Activated CD4-positive, alpha-beta memory T cell treated with anti-CD3 and anti-CD28 coated beads, Interleukin-2, amount 10 ng/mL, durations not matched to agents 7 days and 5 days (primary cell): ENCODE measurements at places on chromosomes 1 and 21.

DNA sequence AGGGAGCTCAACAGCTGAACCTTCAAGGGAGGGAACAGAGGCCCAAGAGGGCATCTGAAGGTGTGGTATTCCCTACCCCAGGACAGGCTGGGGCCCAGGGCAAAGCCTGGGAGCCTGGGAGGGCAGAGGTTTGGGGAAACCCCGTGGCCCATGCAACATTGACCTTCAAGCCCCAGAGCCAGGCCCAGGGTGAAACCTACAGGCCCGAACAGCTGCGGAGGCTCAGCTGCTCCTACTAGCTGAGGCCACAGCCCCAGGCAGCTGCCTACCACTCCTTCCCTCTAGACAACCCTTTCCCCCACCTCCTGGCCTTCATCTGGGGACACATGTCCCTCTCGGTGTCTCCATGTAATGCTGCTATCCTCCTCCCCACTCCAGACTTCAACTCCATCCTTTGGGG lies 3.2 kb downstream of the LAD1 start:
- no peak overlapping the region for H3K4me3 ChIP-seq
- H3K27ac ChIP-seq = no peak overlapping the region
- H3K27me3 ChIP-seq = peaks cover 41% of the 10 kb centered on the region
- no peak for DNase-seq
- no peaks in the 10 kb centered on the region for H3K4me1 ChIP-seq

DNA sequence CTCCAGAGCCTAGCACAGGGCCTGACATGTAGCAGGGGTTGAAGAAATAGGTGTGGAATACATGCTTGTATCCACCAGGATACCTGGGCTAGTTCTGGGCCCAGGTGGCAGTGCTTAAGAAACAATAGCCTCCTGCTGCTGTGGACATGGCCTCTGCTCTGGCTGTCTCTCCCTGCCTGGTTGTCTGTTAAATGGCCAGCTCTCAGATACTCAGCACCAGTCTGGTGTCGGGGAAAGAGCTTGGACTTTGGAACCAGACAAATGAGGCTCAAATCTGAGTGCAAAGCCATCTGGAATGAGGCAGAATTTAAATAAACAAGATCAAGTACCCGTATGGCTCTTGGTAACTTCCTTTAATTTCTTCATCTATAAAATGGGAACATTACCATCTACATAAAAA lies 31.5 kb downstream of the SESN2 start:
- no peaks in the 10 kb centered on the region for H3K36me3 ChIP-seq
- no peak for DNase-seq
- H3K4me3 ChIP-seq = no peak overlapping the region
- H3K27ac ChIP-seq = no peak overlapping the region
- peaks cover 5% of the 10 kb centered on the region for H3K4me1 ChIP-seq

DNA sequence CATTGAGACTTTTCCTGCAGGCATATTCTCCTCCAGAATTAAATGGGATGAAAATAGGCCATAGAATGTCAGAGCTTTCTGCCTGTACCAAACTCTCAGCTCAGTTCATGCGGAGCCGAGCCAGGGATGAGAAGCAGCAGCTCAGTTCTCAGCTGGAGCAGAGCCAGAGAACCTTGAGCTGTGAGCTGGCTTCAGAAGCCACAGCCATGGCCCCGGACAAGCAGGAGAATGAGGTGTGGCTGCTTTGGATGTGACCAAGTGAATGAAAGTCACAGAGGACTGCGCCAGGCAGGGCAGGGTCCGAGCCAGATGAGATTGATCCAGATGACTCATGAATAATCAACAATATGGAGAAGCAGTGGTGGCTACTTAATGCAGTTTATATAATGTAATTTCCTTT lies 633.8 kb downstream of the NCAM2 start:
- no peaks in the 10 kb centered on the region for H3K4me1 ChIP-seq
- no peaks in the 10 kb centered on the region for H3K27me3 ChIP-seq
- no peak overlapping the region for H3K4me3 ChIP-seq

DNA sequence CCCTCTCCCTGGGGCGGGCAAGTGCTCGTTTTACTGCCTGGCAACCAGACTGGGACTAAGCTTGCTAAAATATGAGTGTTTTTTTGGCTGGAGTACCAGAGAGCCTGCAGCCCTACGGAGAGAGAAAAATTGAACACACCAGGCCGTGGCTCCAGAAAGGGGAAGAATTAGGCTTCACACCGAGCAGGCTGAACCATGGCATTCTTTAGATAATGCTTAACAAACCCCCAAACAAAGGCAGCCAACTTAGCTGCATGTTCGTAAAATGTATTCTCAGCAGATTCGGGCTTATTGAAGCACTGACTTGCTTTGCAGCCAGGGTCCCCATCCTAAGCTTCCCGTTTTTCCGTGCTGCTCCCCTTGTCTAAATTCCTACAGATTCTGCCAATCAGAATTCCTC lies 76.6 kb downstream of the LMX1A start:
- H3K36me3 ChIP-seq = no peaks in the 10 kb centered on the region
- peaks cover 9% of the 10 kb centered on the region for H3K27me3 ChIP-seq
- H3K4me3 ChIP-seq = no peak overlapping the region
- H3K4me1 ChIP-seq = no peaks in the 10 kb centered on the region
- no peak overlapping the region for H3K27ac ChIP-seq
- DNase-seq = no peak

DNA sequence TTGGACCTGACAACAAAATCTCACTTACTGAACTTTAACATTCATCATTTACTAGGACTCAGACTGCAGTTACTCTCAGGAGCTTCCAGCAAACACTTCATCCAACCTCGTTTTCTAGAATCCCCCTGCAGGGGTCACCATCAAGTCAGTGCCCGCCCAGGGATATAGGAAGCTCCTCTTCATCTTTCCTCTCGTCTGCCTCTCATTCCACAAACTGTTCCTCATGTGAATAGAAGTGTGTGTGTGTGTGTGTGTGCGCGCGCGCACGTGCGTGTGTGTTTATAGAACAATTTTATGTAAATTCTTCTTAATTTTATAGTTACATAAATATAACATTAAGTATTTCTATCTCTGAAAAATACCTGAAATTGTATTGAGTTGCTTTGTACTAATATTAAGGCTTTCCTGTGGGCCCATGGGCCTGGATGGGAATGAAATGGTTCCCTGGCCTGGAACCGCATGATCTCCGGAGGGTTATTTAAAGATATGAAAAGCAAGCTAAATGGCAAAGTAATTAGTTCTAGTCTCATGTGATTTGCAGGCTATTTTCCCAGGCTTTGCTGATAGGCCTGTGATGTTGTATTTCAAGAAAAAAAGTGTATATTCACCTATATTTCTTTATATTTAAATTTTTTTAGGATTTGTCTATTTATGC lies 21.7 kb upstream of the ABCD3 start:
- H3K4me3 ChIP-seq = no peak overlapping the region
- peaks cover 9% of the 10 kb centered on the region for H3K27me3 ChIP-seq
- no peaks in the 10 kb centered on the region for H3K4me1 ChIP-seq

- peaks cover 10% of the 10 kb centered on the region for H3K27me3 ChIP-seq
- H3K4me3 ChIP-seq = no peak overlapping the region
- peaks cover 6% of the 10 kb centered on the region for H3K4me1 ChIP-seq
- no peaks in the 10 kb centered on the region for H3K36me3 ChIP-seq
These were observed 4.4 kb upstream of the WDR64 start for GRCh38 chr1:241647658-241648057.

GRCh38 chr1:217333939-217334338 lies 297.0 kb downstream of the GPATCH2 start:
- no peaks in the 10 kb centered on the region for H3K27me3 ChIP-seq
- H3K4me3 ChIP-seq = no peak overlapping the region
- H3K36me3 ChIP-seq = no peaks in the 10 kb centered on the region
- no peak overlapping the region for H3K27ac ChIP-seq

GRCh38 chr1:54606096-54606989 lies 17.0 kb downstream of the FAM151A start:
- no peaks in the 10 kb centered on the region for H3K27me3 ChIP-seq
- no peak overlapping the region for H3K27ac ChIP-seq
- no peak for DNase-seq
- peaks cover 13% of the 10 kb centered on the region for H3K4me1 ChIP-seq
- H3K36me3 ChIP-seq = no peaks in the 10 kb centered on the region

DNA sequence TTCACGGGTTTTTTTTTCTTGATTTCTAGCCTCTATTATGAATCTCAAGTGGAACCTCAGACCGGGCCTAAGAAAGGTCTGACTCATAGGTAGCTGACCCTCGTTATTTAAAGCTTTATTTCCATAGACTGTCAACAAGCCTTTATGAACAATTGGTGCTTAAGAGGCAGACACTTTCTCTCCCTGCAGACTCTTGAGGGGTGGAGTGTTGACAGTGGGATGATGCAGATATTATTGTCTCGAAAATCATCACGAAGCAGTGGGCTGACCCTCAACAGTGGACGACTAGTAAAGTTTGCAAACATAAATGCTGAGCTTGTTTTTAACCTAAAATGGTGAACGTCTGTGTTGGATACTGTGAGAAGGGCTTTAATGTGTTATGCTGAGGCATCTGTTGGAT lies 1.8 kb downstream of the SFT2D2 start:
- peak overlapping the region; percentile 95 for H3K4me3 ChIP-seq
- H3K27me3 ChIP-seq = peaks cover 8% of the 10 kb centered on the region
- peaks cover 53% of the 10 kb centered on the region for H3K36me3 ChIP-seq
- H3K4me1 ChIP-seq = peaks cover 62% of the 10 kb centered on the region
- peak overlapping the region; percentile 84 for H3K27ac ChIP-seq
- DNase-seq = no peak

- no peak overlapping the region for H3K4me3 ChIP-seq
- H3K27ac ChIP-seq = no peak overlapping the region
- no peaks in the 10 kb centered on the region for H3K27me3 ChIP-seq
- H3K36me3 ChIP-seq = no peaks in the 10 kb centered on the region
These were observed 974.8 kb downstream of the ADGRL2 start for GRCh38 chr1:82775406-82776000.

DNA sequence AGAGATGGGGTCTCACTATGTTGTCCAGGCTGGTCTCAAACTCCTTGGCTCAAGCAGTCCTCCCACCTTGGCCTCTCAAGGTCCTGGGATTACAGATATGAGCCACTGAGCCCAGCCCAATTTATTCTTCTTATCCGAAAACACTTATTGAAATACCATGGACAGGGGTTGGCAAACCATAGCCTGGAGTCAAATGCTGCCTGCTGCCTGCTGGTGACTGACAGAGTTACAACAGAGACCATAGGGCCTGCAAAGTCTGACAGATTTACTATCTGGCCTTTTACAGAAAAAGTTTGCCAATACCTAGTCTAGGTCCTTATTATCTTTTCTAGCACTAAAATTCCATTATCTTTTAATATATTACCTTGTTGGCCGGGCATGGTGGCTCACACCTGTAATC lies 87.1 kb upstream of the ZNF281 start:
- no peaks in the 10 kb centered on the region for H3K36me3 ChIP-seq
- no peaks in the 10 kb centered on the region for H3K4me1 ChIP-seq
- no peak overlapping the region for H3K27ac ChIP-seq
- DNase-seq = no peak
- no peak overlapping the region for H3K4me3 ChIP-seq

GRCh38 chr1:88773540-88774150 lies 89.6 kb downstream of the PKN2 start:
- DNase-seq = no peak
- H3K4me3 ChIP-seq = no peak overlapping the region
- H3K36me3 ChIP-seq = peaks cover 56% of the 10 kb centered on the region
- H3K4me1 ChIP-seq = peaks cover 18% of the 10 kb centered on the region
- H3K27me3 ChIP-seq = no peaks in the 10 kb centered on the region

- no peak overlapping the region for H3K4me3 ChIP-seq
- no peaks in the 10 kb centered on the region for H3K4me1 ChIP-seq
- no peaks in the 10 kb centered on the region for H3K27me3 ChIP-seq
- H3K36me3 ChIP-seq = no peaks in the 10 kb centered on the region
These were observed 114.6 kb downstream of the KAZN start for GRCh38 chr1:14713077-14713476.

DNA sequence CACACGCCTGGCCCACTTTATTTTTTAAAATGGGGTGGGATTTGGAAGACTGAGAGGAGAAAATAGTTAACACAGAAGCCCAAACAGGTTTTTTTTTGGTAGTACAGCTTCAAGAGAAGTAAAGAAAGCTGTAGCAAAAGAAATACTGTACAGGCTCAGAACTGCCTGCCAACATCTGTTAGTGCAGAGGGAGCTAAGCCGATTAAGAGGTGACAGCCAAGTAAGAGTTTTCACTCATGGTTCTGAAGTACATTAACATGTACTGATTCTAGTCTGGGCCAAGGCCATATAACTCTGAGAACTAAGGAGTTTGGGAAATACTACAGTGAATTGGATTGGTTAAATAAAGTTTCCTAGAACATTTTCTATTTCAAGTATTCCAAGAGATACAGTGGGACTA lies 51.6 kb downstream of the EIF2B3 start:
- H3K4me1 ChIP-seq = no peaks in the 10 kb centered on the region
- H3K27me3 ChIP-seq = no peaks in the 10 kb centered on the region
- no peak for DNase-seq
- H3K27ac ChIP-seq = no peak overlapping the region
- H3K36me3 ChIP-seq = peaks cover under 1% of the 10 kb centered on the region

DNA sequence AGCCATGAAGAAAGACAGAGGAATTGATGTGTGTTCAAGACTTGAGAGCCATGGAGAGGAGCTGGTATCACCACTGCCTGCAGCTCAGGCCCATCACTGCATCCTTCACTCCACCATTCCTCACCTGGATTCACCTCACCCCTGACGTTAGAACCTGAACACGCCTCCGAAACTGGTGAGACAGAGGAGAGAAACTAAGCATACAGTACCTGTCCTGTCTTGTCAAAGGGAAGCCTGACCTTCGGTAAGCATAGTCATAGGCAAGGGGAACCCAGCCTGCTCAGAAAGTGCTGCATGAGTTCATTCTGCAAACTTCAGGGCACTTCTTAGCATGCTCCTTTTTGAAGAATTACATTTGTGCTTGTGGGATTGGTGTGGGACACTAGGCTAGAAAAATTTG lies 425.8 kb downstream of the DSCAM start:
- H3K27ac ChIP-seq = no peak overlapping the region
- H3K4me1 ChIP-seq = no peaks in the 10 kb centered on the region
- DNase-seq = no peak

DNA sequence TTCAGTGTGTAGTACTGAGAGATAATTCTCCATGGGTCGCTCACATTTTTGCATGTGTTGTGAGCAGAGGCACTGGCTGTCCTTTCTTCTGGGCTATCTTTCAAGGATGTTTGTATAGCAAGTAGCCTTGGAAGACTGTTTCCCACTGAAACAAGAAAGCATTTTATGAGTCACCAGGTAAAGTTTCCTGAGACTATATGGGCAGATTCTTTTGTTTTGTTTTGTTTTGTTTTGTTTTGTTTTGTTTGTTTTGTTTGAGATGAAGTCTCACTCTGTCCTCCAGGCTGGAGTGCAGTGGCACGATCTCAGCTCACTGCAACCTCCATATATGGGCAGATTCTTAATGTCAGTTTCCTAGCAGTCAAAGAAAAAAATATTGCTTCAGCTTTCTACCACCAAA lies 912.6 kb downstream of the TTLL7 start:
- DNase-seq = no peak
- no peaks in the 10 kb centered on the region for H3K4me1 ChIP-seq
- no peaks in the 10 kb centered on the region for H3K36me3 ChIP-seq
- H3K4me3 ChIP-seq = no peak overlapping the region
- H3K27ac ChIP-seq = no peak overlapping the region

- H3K36me3 ChIP-seq = no peaks in the 10 kb centered on the region
- H3K4me1 ChIP-seq = no peaks in the 10 kb centered on the region
- H3K27me3 ChIP-seq = peaks cover 11% of the 10 kb centered on the region
- H3K4me3 ChIP-seq = no peak overlapping the region
- no peak for DNase-seq
- H3K27ac ChIP-seq = no peak overlapping the region
These were observed 23.6 kb downstream of the CDKN2C start for GRCh38 chr1:50993645-50994044.

GRCh38 chr1:11831945-11832725 lies 15.4 kb downstream of the NPPA start:
- H3K27me3 ChIP-seq = no peaks in the 10 kb centered on the region
- H3K4me3 ChIP-seq = no peak overlapping the region
- no peaks in the 10 kb centered on the region for H3K4me1 ChIP-seq

- peak overlapping the region; percentile 89 for H3K4me3 ChIP-seq
- H3K4me1 ChIP-seq = peaks cover 57% of the 10 kb centered on the region
- H3K27me3 ChIP-seq = no peaks in the 10 kb centered on the region
- H3K27ac ChIP-seq = peak overlapping the region; percentile 91
- H3K36me3 ChIP-seq = peaks cover 52% of the 10 kb centered on the region
These were observed 53.3 kb upstream of the BOLA1 start for GRCh38 chr1:149846042-149846441.
